ENCODE measurements at places on chromosomes 2 and 18.

- DNase-seq: no peak
These were observed 50.4 kb downstream of the CLIP4 start for GRCh38 chr2:29165362-29166241.

GRCh38 chr2:46263347-46263746 is 33.9 kb upstream of the EPAS1 start:
- DNase-seq: no peak

DNA sequence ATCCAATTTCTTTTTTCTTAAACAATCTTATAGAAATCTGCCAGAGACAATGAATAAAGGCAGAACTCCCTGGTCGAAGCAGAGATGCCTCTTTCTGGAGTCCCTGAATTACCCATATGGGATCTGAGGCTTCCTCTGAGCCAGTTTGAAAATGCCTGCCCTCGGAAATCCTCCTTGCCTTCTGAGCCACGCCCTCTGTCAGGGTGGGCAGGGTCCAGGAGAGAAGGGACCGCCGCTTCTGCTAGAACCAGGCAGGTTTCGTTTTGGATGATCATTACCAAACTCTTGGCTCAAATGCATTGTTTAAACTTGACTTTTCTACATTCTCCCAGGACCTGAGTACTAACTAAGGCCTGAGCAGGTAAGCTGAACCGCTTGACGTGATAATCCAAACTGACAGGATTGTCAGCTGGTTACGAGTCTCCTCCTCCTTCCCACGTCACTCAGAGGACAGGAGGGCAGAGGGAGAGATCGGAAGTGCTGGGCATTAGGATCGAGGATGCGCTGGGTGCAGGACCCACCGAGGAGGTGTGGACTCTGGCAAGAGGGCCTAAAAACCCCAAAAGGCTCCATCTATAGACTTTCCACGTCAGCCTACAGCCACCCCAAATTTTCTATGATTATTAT is 128.4 kb downstream of the KLHL29 start:
- DNase-seq: no peak

DNA sequence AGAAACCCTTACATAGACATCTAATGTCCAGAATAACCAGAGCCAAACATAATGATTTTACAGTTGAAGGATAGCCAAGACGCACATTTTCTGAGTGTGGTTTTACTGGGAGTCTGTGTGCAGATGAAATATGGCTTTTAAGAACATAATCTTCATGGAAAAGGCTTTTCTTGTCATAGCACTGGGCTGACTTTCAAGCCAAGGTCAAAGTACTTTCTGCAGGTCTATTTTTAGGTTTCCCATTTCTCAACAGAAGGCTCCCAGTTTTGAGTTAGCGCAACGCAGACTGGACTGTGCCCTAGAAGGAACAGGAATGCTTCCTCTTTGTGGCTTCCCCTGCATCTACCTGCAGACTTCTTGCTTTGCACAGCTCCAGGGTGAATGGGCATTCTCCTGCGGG is 92.3 kb upstream of the UPP2 start:
- no peak for DNase-seq

DNA sequence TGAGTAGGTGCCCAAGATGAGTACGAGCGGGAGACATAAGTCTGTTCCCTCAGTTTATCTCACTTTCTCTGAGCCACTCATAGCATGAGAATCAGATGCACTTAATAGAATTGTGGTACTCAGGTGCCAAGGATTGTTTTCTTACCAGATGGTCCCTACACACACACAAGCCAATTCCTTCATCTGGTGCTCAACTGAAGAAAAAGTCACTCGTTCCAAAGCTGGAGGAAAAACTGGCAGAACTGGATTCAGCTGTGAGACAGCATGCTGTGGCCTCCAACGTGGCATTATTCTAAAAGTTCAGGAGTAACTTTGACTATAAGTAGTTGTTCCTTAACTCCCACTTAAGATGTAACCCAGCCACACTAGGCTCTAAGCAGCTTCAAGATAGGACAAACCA is 33.4 kb upstream of the ABCA12 start:
- no peak for DNase-seq

DNA sequence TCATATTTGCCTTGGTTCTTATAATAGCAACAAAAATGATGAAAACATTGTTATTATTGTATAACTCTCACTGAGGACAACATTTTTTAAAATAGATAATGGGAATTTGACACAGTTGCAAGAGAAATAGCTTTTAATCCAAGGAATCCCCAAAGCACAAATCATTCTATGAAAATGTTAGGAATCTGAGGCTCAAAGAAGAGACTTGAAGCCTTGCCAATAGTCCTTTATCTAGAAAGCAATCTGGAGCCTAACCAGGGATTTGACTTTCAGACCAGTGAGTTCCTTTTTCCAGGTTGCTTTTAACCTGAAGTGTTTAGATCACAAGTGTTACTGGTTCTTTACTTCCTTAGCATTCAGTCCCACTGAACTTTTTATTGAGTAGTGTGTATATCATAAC is 574.5 kb upstream of the ZEB2 start:
- no peak for DNase-seq

- DNase-seq: no peak
These were observed 292.4 kb upstream of the SETBP1 start for GRCh38 chr18:44388329-44388728.

Measured in NCI-H2029 treated with DMSO at 0.1 percent for 48 hours (cell line).